ENCODE measurements at places on chromosomes 4 and X. TPM values are rescaled to one million over a fixed set of nuclear protein-coding genes. Genes with fewer than 3 reads are reported as not detected.
A peak's percentile ranks its signal among the peaks of the same experiment; 100 is the strongest.

- no peak for DNase-seq
Measured at GRCh38 chr4:80197601-80198440, 518 bp downstream of the PRDM8 start.

DNA sequence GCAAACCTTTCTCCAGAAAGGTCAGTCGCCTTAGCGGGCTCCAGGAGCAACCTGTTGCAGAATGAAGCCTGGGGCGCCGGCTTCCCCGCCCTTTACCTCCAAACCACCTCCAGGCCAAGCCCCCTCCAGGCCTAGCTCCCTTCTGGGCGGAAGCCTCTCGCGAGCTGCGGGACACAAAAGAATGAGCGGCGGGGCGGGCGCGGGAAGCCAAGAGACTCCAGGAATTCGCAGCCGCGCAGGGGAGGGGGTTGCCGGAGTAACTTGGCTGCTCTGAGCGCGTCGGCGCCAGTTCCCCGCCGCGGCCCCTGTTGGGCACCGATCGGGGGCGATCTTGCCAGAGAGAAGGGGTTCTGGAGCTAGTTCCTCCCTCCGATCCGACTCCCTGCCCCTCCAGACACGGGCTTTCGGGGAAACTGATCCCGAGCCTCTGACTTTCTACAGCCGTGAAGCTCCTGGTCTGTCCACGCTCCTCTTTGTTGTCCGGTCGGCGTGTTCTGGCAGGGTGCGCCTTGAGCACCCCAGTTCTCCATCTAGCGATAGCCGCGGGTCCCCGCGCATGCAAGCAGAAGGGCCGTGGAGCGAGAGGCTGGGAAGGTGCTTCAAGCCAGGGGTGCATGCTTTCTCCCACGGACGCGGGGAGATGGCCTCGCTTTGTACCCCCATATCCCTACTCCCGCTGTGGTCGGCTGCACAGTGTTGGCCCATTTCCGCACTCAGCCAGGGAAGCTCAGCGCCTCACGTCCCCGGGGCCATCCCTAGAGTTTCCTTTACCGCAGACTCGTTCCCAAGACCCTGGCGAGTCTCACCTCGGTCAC is 1.2 kb downstream of the PROM1 start:
- peak; percentile 20 for DNase-seq

GRCh38 chr4:184857441-184858121 is 31.8 kb upstream of the ACSL1 start:
- no peak for DNase-seq

GRCh38 chrX:24996096-24996709 is 19.6 kb downstream of the ARX start:
- DNase-seq = no peak

GRCh38 chrX:19728915-19729314 is 158.5 kb downstream of the SH3KBP1 start:
- DNase-seq = no peak

DNA sequence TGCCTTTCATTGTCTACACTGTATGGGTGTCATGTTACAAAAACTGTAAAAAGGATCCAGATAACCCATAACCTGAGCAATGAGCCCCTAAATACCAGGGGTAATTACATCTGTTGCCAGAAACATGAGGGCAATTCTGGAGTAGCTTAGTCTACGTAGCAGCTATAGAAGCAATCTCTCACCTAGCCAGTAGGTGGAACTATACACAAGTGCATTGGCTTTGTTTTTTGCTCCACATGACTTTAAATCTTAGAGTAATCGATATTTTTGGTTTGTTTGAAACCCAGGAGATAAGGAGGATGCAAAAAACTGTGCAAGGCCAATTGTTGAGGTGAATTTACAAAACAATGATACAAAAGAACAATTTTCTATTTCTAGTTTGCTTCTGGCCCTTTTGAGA is 57.5 kb downstream of the GPR82 start:
- peak; percentile 31 for DNase-seq

GRCh38 chr4:138329506-138330070 is 87.4 kb upstream of the SLC7A11 start:
- DNase-seq = no peak

GATA1 gene
- not detected for polyA plus RNA-seq

CT55 gene
- not detected for polyA plus RNA-seq

GAGE13 gene
- polyA plus RNA-seq = not detected

MAGEE1 gene
- 4.7 TPM for polyA plus RNA-seq

HAND2 gene
- 0.34 TPM for polyA plus RNA-seq

All from A549 (cell line).